ENCODE measurements at places on chromosomes 2 and 18. TPM values are rescaled to one million over a fixed set of nuclear protein-coding genes. Genes with fewer than 3 reads are reported as not detected.

GRCh38 chr2:37711308-37711731 is 39.9 kb upstream of the CDC42EP3 start:
- peak; percentile 42 for DNase-seq
- no peaks in the 10 kb centered on the region for H3K27me3 ChIP-seq
- H3K36me3 ChIP-seq = no peaks in the 10 kb centered on the region
- H3K4me3 ChIP-seq = no peak overlapping the region

The UXS1 gene
- total RNA-seq = 47.2 TPM

The CCDC141 gene
- 2.1 TPM for total RNA-seq

The CD8B2 gene
- total RNA-seq = 3.6 TPM

DNA sequence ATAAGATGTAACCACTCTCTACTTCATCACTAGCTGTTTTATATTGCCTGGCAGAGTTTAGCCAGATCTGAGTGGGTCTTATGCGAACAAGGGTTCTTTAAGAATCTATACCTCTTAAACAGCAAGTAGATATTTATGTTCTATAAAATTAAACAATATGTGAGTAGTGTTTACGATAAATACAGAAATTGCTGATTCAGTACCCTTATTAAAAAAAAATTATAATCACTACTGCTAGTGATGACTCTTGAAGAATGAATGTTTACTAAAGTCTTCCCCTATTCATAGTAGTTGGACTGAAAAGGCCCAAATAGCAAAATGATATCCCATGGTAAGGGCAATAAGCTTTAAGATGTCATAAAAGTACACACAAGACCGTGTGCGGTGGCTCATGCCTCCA is 98.7 kb upstream of the DTNB start:
- H3K4me1 ChIP-seq = no peaks in the 10 kb centered on the region
- H3K36me3 ChIP-seq = peaks cover 13% of the 10 kb centered on the region
- H3K27ac ChIP-seq = no peak overlapping the region
- H3K4me3 ChIP-seq = no peak overlapping the region
- no peaks in the 10 kb centered on the region for H3K27me3 ChIP-seq

- H3K4me3 ChIP-seq = no peak overlapping the region
- DNase-seq = peak; percentile 25
- H3K27me3 ChIP-seq = no peaks in the 10 kb centered on the region
Observed at GRCh38 chr2:35410431-35411061, 945.0 kb upstream of the CRIM1 start.

The CRYBA2 gene
- not detected for total RNA-seq

- no peaks in the 10 kb centered on the region for H3K27me3 ChIP-seq
- no peak overlapping the region for H3K4me3 ChIP-seq
- no peaks in the 10 kb centered on the region for H3K4me1 ChIP-seq
- H3K27ac ChIP-seq = no peak overlapping the region
- H3K36me3 ChIP-seq = no peaks in the 10 kb centered on the region
Observed at GRCh38 chr18:55252901-55253300, 293.6 kb upstream of the CCDC68 start.

The ERCC3 gene
- 52.8 TPM for total RNA-seq

DNA sequence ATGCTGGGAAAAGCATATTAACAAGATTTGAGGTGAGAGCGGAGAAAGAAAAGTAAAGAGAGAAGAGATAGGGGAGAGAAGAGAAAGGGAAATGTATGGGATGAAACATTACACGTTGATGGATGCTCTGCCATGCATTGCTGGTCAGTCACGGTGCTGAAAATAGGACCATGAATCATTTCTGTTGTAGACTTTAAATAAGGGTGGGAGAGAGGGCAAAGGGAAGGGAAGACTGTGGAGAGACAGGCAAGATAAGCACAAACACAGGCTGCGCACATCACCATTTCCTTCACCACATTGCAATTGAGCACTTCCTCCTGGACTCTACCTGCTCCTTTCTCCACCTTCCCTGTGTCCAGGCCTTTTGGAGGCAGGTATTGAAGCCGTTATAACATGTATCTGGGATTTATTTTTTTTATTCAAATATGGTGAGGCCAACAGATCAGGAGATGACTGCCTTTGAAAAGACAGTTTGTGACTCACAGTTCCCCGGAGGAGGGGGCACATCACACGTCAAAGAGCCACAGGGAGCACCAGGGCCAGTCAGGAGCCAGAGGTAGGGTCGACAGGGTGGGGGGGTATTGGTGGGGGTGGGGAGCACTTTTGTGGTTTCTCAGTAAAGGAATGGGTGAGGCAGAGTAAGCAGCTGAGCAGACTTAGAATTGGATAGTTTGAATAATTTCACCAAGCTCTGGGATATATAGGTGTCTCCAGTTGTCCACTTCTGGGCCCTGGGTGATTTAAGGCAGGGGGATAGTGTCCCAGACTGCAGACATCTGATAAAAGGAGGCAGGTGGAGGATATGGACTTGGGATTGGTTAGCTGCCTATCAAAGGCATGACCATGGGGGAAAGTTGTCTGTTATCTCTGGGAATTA is 372.8 kb upstream of the ST6GAL2 start:
- H3K27me3 ChIP-seq = no peaks in the 10 kb centered on the region
- H3K27ac ChIP-seq = no peak overlapping the region
- no peaks in the 10 kb centered on the region for H3K4me1 ChIP-seq
- no peak overlapping the region for H3K4me3 ChIP-seq

DNA sequence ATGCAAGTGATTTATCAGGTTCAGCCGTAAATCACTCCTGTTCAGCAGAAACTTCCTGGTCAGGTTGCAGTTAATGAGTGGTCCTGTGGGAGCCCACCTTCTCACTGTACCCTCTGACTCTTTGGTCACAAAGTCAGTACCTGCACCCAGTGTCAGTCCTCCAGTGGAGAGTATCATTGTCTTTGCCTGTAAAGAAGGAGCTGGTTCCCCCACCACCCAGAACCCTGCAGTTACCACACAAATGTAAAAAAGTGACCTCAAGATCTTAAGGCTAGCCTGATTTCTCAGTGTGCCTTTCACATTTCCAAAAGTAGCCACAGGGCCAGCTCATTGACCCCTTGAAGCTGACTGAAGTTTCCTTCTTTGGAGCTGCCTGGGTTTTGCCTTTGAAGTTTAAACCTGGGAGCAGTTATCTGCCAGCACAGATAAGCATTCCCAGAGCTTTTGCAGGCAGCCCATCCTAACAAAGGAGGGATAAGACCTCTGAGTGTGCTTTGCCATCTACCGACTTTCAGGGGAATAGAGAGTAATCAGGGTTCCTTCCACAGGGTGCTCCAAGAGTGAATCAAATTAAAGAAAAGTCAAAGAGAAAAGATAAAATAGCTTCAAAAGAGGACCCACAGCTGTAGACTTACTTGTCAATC is 725.2 kb downstream of the CPS1 start:
- no peaks in the 10 kb centered on the region for H3K4me1 ChIP-seq
- H3K4me3 ChIP-seq = no peak overlapping the region
- no peak for DNase-seq
- H3K27me3 ChIP-seq = no peaks in the 10 kb centered on the region
- no peaks in the 10 kb centered on the region for H3K36me3 ChIP-seq
- no peak overlapping the region for H3K27ac ChIP-seq

DNA sequence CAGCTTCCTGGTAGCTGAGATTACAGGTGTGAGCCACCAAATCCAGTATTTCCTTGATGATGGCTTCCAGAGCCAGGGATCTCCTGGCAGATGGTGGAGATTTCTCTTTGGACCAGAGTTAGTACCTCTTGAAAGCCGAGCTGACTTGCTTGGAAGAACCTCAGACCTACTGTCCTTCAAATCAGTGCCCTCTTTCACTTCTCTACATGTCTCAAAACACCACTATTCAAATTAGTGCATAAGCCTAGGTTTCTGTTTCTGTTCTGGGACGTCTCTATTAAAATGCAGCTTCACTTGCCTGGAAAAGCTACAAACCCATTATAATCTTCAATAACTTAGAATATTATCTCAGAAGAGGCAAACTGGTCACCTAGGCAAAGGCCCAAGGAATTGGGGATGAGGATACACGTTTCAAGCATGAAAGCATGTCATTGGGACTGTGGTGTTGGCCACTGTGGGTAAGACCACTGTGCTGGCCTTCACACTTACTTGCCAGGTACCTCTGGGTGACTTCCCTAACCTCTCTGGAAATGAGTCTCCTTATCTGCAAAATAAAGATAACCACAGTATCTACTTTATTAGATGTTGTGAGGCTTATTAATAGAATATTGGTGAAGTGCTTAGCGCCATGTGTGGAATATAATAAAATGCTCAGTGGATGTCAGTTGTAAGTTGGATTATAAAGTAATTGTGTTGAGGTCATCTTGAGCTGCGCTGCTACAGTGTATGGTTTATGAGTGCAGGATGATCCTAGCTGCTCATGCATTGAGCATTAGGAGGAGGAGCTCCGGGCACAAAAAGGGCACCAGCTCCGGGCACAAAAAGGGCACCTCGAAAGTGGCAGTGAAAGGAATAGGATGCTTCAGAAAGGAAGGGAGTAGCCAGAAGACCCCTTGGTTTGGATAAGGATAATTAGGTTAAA is 84.5 kb downstream of the DOCK10 start:
- no peaks in the 10 kb centered on the region for H3K36me3 ChIP-seq
- H3K27ac ChIP-seq = no peak overlapping the region
- no peak for DNase-seq
- H3K27me3 ChIP-seq = no peaks in the 10 kb centered on the region

DNA sequence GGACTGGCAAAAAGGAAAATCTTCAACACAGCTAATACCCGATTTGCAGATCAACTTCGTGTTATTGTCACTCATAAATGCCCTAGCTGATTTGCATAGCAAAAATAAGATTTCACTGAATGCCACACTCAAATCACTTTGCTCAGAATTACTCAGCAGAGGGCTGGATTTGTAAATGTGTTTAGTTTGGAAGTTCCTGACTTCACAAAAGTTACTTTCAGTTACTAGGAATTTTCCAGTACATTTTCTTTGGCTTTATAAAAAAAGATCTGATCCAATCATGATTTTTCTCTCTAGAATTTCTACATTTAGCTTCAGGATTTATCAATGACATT is 433.3 kb upstream of the ID2 start:
- no peaks in the 10 kb centered on the region for H3K36me3 ChIP-seq
- no peak overlapping the region for H3K27ac ChIP-seq
- no peak for DNase-seq
- H3K4me1 ChIP-seq = no peaks in the 10 kb centered on the region
- H3K4me3 ChIP-seq = no peak overlapping the region
- H3K27me3 ChIP-seq = no peaks in the 10 kb centered on the region

- no peak for DNase-seq
- H3K4me3 ChIP-seq = no peak overlapping the region
- no peak overlapping the region for H3K27ac ChIP-seq
- H3K27me3 ChIP-seq = no peaks in the 10 kb centered on the region
Observed at GRCh38 chr2:238107525-238108422, 7.6 kb downstream of the ESPNL start.

- no peak for DNase-seq
- H3K4me1 ChIP-seq = no peaks in the 10 kb centered on the region
- H3K36me3 ChIP-seq = no peaks in the 10 kb centered on the region
- no peaks in the 10 kb centered on the region for H3K27me3 ChIP-seq
- H3K4me3 ChIP-seq = no peak overlapping the region
- H3K27ac ChIP-seq = no peak overlapping the region
Observed at GRCh38 chr2:199310771-199311585, 146.8 kb downstream of the SATB2 start.

The LYPD6B gene
- not detected for total RNA-seq

DNA sequence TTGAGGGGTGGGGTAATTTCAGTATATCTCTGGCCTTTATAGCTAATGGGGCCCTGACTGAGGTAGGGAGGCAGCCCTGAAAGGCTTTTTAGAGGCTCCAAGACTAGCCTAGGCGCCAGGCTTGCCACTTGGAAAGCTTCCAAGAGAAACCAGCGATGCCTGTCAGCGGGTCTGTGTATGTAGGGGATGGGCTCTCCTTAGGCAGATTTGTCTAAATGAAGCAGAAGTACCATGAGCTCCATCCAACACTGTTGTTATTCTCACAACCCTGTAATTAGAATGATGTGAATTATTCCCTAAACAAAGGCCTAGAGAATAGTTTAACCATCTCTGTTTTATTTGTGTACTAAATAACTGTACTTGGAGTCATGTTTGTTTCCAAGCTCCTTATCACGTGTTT is 138.1 kb downstream of the B3GNT2 start:
- H3K27me3 ChIP-seq = no peaks in the 10 kb centered on the region
- no peak overlapping the region for H3K4me3 ChIP-seq
- DNase-seq = no peak
- H3K4me1 ChIP-seq = peaks cover 4% of the 10 kb centered on the region

DNA sequence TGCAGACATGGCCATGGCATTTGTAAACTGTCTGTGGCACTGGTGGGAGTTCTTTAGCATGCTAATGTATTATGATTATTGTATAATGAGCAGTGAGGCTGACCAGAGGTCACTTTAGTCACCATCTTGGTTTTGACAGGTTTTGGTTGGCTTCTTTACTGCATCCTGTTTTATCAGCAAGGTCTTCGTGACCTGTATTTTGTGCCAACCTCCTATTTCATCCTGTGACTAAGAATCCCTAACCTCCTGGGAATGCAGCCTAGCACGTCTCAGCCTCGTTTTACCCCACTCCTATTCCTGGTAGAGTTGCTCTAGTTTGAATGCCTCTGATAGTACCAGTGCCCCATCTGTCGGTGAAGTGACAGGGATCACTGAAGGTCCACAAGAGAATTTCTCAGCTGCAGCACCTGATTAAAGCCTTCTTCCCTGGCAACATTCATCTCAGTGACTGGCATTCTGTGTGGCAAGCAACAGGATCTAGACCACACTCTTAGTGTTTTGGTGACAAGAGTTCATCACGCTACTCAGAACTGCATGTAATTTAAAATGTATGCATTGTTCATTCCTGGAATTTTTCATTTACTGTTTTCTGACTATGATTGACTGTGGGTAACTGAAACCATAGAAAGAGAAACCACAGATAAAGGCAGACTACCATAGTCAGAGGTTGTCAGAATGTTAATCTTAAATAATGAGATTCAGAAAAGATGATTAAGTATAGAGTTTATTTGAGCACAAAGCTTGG is 43.0 kb upstream of the GPR39 start:
- no peaks in the 10 kb centered on the region for H3K4me1 ChIP-seq
- no peak overlapping the region for H3K27ac ChIP-seq
- H3K4me3 ChIP-seq = no peak overlapping the region
- H3K27me3 ChIP-seq = no peaks in the 10 kb centered on the region

The PXDN gene
- total RNA-seq = 1.00 TPM

GRCh38 chr2:3468296-3468988 is 50.9 kb downstream of the ADI1 start:
- no peaks in the 10 kb centered on the region for H3K27me3 ChIP-seq
- DNase-seq = no peak
- H3K4me1 ChIP-seq = no peaks in the 10 kb centered on the region
- H3K36me3 ChIP-seq = peaks cover 32% of the 10 kb centered on the region

DNA sequence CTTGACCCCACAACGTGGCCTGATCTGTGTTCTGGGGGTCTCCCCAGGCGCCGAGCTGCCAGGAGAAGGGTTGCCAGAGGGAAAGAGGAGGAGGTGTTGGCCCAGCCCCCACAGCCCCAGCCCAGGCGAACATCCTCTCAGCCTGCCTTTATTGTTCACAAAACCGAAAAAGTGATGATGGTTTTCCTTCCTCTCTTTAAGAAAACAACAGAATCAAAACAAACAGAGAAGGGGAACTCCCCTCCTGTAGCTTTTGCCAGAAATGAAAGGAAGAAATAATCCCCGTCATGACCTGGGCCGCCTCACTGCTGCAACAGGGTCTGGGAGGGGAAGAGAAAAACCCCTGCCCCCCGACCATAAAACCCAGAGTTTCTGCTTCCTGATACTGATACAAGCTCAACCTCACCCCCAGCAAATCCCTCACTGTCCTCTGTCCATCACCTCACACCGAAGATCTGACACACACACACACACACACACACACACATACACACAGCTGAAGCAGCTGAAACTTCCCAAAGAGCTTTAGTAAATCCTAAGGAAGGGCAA is 52.0 kb downstream of the ZFP36L2 start:
- peak; percentile 87 for DNase-seq
- peak overlapping the region; percentile 36 for H3K4me3 ChIP-seq
- H3K27me3 ChIP-seq = no peaks in the 10 kb centered on the region
- H3K27ac ChIP-seq = peak overlapping the region; percentile 85
- H3K36me3 ChIP-seq = no peaks in the 10 kb centered on the region

The KCNK3 gene
- total RNA-seq = not detected

Measured in CD8-positive, alpha-beta memory T cell (primary cell).